Activated CD4-positive, alpha-beta T cell treated with anti-CD3 and anti-CD28 coated beads, Interleukin-2, amount 50 U/mL, for 16 hours (primary cell): ENCODE measurements at places on chromosomes 6 and 20.

DNA sequence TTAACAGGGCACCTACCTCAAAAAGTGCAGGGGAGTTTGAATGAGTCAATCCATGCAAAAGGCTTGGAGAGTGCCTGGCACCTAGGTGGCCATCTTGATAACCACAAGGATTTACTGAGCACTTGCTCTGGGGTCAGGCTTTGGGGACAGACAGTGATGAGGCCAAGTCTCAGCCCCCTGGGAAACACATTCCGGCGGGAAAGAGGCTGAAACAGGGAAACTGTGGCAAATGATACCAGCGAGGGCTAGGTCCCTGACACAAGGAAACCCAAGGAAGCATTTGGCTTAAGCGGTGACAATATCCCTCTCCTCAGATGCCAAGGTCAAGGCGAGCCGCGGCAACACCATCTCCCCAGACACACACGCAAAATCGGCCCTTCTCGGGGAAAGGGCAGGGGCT, 527 bp upstream of the DOK5 start:
- peak; percentile 5 for DNase-seq

GRCh38 chr6:159995405-159995804, 26.5 kb downstream of the IGF2R start:
- no peak for DNase-seq

GRCh38 chr6:107715550-107716321, 108.4 kb downstream of the SCML4 start:
- peak; percentile 26 for DNase-seq

DNA sequence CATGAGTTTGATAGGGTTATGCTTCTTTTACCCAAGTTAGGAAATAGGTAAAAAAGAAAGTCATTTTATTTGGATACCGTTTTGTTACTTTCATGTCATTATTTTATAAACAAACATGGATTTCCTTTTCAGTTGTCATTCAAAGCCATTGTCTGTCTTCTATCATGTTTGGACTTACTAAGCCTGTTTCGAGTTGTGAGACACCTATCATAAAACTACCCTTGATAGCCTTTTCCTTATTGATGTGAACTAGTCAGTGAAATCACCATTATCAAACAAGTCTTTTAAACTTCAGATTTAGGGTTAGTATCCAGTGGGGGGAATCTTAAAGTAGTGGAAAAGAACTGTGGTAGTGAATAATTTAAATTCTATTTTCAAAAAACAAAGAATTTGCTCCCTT, 85.0 kb upstream of the KIF25 start:
- no peak for DNase-seq

- DNase-seq = no peak
Measured at GRCh38 chr20:19392344-19393130, 180.1 kb downstream of the SLC24A3 start.

- no peak for DNase-seq
Measured at GRCh38 chr6:136699358-136699757, 92.9 kb downstream of the MAP3K5 start.

DNA sequence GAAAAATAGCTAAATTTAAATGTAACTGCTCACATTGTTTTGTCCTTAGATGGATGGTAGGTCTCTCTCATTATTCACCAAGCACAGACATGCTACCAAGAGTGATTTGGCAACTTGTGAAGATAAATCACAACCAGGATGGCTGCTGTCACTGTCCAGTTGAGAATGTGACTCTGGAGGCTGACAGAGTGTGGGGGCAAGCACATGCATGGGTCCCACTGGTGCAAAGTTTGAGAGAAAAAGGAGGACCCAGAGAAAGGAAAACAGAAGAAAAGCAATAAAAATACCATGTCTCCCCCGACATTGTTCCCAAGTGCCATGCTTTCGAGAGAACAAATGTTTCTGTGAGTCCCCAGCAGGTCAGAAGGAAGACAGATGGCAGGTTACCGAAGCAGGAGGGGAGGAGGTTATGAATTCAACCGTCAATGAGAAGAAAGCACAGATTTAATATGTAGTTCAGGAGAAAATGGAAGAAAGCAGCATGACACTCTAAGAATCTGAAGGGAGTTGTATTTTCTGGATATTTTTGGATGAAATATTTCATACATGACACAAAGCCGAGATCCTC, 73.0 kb upstream of the TSHZ2 start:
- DNase-seq = no peak

DNA sequence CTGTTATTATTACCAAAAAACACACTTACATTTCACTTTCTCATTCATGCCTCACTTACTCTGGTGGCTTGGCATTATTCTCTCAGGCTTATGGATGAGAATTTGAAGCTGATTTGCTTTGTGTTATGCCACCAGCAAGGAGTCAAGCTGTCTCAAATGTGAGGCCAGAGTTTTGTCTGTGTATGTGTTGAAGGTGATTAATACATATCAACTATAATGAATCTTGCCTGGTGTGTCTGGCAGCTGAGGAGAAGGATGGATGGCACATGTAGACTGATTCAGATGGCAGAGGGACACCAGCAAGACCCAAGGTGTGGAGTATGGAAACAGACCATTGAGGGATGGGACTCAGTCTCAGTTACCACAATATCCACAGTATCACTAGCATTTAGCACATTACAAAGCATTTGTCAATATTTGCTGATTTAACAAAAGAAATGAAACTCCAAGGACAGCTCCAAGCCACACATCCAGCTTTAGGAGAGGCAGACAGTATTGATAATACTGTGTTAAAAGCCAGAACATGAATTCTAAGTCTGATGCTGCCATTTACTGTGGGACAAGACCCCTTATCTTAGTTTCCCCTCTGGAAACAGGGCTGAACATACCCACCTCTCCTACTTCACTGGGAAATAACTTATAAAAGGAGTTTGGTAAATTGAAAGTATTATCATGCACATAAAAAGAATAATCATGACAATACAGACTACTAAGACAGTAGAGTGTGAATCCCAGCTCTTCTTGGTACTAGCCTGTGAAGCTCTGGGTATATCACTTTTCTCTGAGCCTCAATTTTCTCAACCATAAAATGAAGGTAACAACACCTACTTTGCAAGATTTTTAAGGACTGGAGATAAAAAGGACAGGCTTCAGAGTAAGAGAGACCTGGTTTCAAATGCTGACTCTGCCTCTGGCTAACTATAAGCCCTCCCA, 11.2 kb downstream of the BCL2L1 start:
- no peak for DNase-seq

DNA sequence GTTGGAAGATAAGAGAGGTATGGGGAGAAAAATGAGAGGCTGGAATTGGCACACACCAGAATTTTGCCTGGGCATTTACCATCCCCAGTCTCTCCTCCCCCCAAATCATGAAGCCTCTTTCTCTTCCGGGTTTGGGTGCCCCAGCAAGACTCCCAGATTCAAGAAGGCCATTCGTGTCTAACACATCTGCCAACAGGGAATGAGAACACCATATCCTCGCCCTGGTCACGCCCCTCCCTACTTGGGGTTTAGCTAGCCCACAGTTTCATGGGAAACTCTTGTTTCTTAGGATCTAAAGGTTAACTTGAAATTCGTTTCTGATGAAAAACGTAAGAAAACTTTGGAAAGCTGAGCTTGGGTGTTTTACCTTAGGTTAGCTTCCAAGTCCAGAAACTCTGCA, 105.5 kb upstream of the TMEM170B start:
- DNase-seq = no peak

- DNase-seq = no peak
Measured at GRCh38 chr6:140345935-140346334, 971.5 kb upstream of the CITED2 start.

DNA sequence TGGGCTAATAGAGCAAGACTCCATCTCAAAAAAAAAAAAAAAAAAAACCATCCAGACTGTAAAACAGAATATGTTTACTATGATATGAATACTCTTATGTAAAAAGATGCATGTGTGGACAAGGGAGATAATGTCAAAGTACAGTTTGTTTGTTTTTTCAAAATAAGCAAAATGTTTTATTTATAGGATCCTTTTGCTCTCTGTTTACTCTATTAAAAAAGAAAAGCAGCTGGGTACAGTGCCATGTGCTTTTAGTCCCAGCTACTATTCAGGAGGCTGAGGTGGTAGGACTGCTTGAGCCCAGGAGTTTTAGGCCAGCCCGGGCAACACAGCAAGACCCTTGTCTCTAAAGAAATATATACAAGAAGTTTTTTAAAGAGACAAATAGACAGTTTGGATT, 38.1 kb downstream of the UQCC1 start:
- no peak for DNase-seq

DNA sequence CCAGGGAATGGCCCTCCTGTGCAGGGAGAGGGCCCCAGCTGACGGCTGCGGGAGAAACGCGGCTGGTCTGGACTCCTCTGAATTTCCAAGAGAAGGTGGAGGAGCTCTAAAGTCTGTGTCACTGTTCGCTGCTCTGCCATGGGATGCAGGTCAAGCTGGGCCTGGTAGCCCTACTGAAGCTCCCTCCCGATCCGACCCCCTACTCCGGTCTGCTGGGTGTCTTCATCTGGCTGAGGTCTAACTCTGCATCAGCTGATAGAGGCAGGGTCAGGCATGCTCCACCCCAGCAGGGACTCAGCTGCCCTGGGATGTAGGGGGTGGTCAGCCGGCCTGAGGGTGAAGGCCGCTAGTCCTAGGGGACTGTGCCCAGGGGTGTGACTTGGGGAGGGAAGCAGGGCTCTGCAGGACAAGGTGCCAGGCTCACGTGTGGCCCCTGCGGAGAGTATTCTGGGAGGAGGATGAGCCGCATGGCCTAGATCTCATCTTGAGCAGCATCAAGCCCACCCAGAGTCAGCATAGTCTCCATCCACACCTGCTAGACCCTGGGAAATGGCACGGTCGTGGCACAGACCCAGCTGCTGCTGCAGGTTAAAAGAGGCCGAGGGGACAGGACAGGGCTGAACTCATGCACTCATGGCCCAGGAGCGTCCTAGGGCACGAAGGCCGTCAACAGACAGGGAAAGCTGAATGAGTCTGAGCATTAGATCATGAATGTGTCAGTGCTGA, 1.4 kb downstream of the CST3 start:
- no peak for DNase-seq

- no peak for DNase-seq
Measured at GRCh38 chr6:2178125-2178524, 67.3 kb downstream of the GMDS start.

DNA sequence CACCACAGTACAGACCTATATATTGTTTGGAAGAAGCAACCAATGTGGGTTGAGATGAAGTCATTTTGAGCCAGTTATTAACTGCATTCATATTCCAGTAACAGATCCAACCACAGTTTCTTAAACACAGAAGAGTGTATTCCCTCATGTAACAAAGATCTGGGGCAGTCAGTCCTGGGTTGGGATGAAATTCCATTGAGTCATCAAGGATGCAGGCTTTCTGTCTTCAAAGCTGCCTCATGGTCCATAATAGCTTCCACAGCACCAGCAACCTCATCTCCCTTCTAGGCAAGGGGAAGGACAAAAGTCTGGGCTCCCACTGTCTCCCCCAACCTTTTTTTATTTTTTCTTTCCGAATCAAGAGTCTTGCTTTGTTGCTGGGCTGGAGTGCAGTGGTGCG, 2.9 kb upstream of the SOD2 start:
- no peak for DNase-seq

GRCh38 chr6:52994839-52995088, 320 bp downstream of the GSTA4 start:
- DNase-seq = peak; percentile 14

GRCh38 chr6:87618531-87618930, 28.6 kb downstream of the ORC3 start:
- DNase-seq = no peak

- no peak for DNase-seq
Measured at GRCh38 chr6:2426561-2427340, 181.3 kb upstream of the GMDS start.

GRCh38 chr6:88179692-88180091, 13.5 kb upstream of the CNR1 start:
- no peak for DNase-seq

GRCh38 chr6:3053231-3053508, 15.1 kb upstream of the RIPK1 start:
- DNase-seq = no peak

GRCh38 chr6:111098597-111098996, 11.3 kb downstream of the SLC16A10 start:
- DNase-seq = no peak

DNA sequence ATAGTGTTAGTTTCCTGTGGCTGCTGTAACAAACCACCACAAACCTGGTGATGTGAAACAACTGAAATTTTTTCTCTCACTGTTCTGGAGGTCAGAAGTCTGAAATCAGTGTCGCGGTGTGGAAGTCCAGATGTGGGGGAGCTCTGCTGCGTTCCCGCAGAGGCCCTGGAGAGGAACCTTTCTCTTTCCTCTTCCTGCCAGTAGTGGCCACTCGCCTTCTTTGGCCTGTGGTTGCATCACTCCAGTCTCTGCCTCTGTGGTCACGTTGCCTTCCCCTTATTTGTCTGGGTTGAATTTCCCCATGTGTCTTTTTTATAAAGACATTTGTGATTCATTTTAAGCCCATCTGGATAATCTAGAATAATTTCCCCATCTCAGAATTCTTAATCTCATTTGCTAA, 295.5 kb upstream of the FLRT3 start:
- no peak for DNase-seq

DNA sequence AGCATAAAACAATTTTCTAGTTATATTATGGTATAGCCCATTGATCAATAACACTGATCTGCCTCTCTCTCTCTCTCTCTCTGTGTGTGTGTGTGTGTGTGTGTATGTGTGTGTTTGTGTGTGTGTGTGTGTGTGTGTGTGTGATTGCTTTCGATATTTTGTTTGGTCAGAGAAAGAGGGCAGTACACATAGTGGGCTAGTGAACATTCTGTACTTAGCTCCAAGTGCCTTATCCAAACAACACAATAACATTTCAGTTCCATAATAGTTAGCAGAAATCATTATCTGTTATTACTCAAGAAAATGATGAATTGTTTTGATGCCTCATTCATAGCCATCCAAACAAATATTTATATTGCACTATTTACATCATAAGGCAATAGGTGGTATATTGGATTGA, 979.1 kb upstream of the CITED2 start:
- DNase-seq = no peak

GRCh38 chr20:40655451-40655850, 33.6 kb downstream of the MAFB start:
- no peak for DNase-seq

GRCh38 chr20:48008850-48009515, 223.7 kb upstream of the SULF2 start:
- DNase-seq = no peak

- no peak for DNase-seq
Measured at GRCh38 chr20:9258901-9259300, 190.0 kb downstream of the PLCB4 start.

DNA sequence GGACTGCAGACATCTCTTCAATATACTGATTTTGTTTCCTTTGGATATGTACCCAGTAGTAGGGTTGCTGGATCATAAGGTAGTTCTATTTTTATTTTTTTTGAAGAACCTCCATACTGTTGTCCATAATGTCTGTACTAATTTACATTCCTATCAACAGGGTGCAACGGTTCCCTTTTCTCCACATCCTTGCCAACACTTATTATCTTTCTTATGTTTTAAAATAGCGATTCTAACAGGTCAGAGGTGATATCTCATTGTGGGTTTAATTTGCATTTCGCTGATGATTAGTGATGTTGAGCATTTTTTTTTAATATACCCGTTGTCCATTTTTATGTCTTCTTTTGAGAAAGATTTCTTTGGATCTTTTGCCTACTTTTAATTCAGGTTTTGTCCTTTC, 2.0 kb upstream of the TP53RK start:
- DNase-seq = no peak
